ENCODE measurements at places on chromosomes 3 and 15.

DNA sequence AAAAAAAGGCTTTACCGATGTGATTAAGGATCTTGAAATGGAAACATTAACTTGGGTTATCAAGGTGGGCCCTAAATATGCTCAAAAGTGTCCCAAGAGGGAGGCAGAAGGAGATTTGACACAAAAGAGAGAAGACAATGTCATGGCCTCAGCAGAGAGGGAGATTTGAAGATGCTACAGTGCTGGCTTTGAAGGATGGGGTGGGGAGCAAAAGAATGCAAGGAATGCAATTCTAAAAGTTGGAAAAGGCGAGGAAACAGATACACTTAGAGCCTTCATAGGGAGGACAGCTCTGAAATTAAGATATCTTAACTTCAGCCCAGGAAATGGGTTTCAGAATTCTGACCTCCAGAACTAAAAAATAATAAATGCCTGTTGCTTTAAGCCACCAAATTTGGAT lies 314.5 kb upstream of the CCDC54 start:
- no peak for DNase-seq

GRCh38 chr3:115828401-115828800 lies 205.1 kb downstream of the GAP43 start:
- DNase-seq, result no peak

GRCh38 chr3:188049606-188050530 lies 104.1 kb upstream of the LPP start:
- DNase-seq, result no peak

GRCh38 chr15:44092221-44092620 lies 102.8 kb downstream of the FRMD5 start:
- DNase-seq, result no peak

DNA sequence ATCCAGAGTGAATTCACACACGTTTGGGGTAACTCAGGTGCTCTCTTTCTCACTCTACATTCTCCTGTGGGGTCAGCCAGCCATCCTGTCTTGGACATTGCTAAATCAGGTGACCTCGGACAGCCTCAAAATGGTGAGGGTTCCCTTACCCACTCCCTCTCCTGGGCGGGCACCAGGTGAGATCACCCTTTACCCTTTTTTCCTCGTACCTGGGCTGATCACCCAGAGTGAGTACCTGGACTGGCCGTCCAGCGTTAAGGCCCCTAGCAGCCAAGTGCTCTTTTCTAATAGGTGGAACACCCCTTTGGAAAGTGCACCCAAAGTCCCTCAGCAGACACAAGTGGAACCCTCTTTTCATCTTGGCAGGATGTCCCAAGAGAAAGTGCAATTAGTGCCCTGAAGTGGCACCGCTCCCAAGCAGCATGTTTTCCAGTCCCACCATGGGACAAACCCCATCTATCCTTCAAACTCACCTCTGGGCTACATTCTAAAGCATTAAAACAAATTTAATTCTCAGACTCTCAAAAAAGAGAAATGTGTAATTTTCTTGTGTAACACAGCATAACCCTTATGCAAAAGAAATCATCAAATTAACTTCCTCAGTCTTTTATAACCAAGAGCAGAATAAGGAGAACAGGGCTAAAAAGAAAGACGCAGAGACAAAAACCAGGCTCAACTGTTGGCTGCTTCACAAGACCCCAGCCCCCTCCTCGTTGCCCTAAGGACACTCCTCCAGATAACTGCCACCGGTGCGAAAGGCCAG lies 20.7 kb downstream of the TRANK1 start:
- DNase-seq, result no peak
